B cell (primary cell): ENCODE measurements at places on chromosomes 12 and 14. TPM values are rescaled to one million over a fixed set of nuclear protein-coding genes. Genes with fewer than 3 reads are reported as not detected.

The IQSEC3 gene
- 0.01 TPM in 1 of 2 replicates, not detected in the other for polyA plus RNA-seq

The SERPINA1 gene
- 6.8 and 8.2 TPM in 2 replicates for polyA plus RNA-seq

DNA sequence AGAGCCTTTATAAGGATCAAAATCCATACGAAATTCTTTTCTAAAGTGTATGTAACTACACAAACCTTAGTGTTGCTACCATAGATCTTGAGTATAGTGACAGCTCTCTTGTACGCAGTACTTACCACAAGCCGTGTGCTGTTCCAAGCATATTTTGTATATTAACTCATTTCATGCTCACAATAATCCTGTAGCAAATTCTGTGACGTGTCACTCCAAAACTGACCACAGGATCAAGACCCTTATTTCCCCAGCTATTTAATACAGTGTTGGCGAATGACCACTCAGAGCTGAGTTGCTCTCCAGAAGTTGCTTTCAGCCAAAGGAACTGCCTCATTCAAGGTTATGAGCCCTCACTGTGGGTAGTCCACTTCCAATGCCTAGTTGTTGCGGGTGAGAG, 169.8 kb downstream of the BTG1 start:
- DNase-seq, result no peak

- no peak for DNase-seq
Observed at GRCh38 chr12:14960548-14961465, 594 bp downstream of the ARHGDIB start.
